ENCODE measurements at places on chromosomes 1 and 21.
A peak's percentile ranks its signal among the peaks of the same experiment; 100 is the strongest.

DNA sequence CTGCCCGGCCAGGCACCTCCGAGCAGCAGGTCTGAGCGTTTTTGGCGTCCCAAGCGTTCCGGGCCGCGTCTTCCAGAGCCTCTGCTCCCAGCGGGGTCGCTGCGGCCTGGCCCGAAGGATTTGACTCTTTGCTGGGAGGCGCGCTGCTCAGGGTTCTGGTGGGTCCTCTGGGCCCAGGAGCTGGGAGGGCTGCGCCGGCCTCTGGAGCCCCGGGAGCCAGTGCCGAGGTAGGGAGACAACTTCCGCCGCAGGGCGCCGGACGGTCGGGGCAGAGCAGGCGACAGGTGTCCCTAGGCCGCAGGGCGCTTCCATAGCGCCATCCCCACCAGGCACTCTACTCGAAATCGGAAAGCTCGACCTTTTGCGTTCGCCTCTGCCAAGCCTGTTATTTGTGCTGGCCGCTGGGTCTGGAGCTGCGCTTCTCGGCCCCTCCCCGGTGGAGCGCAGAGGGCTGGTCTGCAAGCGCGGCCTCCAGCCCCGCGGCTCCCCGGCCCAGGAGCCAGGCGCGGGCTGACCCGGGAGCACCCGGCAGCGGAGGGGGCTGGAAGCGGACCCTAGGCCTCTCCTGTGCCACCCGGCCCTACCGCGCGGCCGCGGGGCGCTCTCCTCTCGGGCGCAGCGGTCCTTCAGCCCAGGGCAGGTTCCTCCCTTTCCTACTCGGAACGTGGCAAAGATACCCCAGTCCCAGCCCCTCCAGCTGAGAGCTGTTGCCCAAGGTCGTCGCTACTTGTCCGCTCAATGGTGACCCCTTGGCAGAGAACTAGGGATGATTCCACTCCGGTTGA is 2.2 kb downstream of the SIM2 start:
- peaks cover 5% of the 10 kb centered on the region for H3K36me3 ChIP-seq
- H3K27ac ChIP-seq = no peak overlapping the region
- no peak overlapping the region for H3K4me3 ChIP-seq
- peaks cover 11% of the 10 kb centered on the region for H3K4me1 ChIP-seq
- no peak for DNase-seq

- peak overlapping the region; percentile 74 for H3K4me3 ChIP-seq
- no peak for DNase-seq
- peaks cover 69% of the 10 kb centered on the region for H3K4me1 ChIP-seq
- peaks cover 4% of the 10 kb centered on the region for H3K36me3 ChIP-seq
- peak overlapping the region; percentile 100 for H3K27ac ChIP-seq
- no peaks in the 10 kb centered on the region for H3K27me3 ChIP-seq
Observed at GRCh38 chr1:13728091-13728715, 28.2 kb downstream of the PRDM2 start.

- peak overlapping the region; percentile 36 for H3K4me3 ChIP-seq
- DNase-seq = peak; percentile 40
- H3K36me3 ChIP-seq = no peaks in the 10 kb centered on the region
- peaks cover 59% of the 10 kb centered on the region for H3K4me1 ChIP-seq
- peak overlapping the region; percentile 90 for H3K27ac ChIP-seq
Observed at GRCh38 chr1:203278082-203278884, 27.0 kb upstream of the BTG2 start.

DNA sequence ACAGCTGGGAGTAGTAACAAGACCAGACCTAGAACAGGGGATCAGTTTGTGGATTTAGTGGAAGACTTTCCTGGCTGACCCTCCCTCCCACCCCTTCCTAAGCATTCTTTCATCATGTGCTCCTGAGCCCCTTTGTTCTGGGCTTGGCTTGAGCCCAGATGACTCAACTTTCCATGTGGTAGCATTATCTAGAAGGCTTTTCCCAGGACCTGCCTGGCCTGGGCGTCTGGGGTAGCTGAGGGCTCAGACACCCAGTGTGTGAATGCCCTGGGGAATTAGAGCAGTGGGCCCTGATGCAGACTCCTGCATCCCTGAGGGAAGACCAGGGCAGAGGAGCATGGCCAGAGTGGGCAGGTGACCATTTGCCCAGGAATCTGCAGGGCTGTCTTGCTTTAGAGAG is 44.1 kb upstream of the TSPAN2 start:
- H3K27ac ChIP-seq = no peak overlapping the region
- DNase-seq = no peak
- H3K4me3 ChIP-seq = no peak overlapping the region
- H3K27me3 ChIP-seq = peaks cover 14% of the 10 kb centered on the region
- H3K4me1 ChIP-seq = no peaks in the 10 kb centered on the region
- no peaks in the 10 kb centered on the region for H3K36me3 ChIP-seq

DNA sequence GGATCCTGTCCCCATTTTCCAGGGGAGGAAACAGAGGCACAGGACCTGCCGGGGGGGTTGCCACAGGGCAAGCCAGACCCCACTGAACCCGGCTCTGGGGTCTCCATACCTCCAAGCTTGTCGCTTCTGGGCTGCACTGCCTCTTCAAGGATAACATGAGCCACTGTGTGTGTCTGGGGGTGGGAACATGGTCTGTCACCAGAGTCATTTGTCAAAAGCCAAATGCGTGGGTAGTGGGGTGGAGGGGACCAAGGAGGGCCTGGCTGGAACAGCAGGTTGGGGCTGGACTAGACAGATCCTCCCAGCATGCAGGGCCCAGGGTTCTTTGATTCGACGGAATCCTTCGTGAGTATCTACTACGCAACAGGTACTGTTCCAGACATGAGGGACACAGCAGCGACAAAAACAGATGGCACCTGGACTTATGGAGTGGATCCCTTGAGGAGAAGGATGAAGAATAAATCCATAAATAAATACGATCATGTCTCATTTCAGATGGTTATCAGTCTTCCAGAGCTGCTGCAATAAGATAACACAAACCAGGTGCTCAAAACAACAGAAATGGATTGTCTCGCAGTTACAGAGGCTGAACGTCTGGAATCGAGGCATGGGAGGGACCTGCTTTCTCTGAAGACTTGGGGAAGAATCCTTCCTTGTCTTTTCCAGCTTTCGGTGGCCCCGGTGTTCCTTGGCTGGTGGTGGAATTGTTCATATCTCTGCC is 28.7 kb downstream of the C1QB start:
- H3K4me3 ChIP-seq = no peak overlapping the region
- H3K27ac ChIP-seq = no peak overlapping the region
- no peak for DNase-seq
- no peaks in the 10 kb centered on the region for H3K36me3 ChIP-seq

DNA sequence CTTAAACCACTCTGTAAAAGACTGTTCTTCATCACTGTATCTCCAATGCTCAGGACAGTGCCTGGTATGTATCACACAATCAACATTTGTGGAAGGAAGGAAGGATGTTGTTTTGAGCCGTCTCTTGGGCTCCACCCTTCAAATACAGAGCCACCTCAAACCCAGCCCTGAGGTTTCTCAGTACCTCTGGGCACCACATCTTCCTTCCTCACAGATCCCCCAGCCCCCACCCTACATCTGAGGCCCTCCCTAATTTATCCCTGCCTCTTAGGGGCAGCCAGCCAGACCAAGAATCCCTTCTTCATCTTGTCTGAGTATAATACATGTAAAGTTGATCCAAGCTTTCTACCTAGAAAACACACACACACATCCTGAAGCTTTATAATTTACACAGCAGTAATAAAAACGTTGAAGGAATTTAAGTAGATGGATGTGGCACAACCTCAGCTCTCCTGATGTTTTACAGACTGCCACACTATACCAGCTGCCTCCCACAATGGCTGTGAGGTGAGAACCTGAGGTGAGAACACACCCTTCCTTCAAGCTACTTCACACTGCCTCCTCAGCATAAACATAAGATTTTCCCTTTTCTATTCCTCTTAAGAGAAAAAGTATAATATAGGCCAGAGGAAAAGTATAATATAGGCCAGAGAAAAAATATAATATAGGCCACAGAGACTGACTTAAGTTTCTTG is 48.5 kb downstream of the CDC7 start:
- H3K27me3 ChIP-seq = peaks cover 7% of the 10 kb centered on the region
- H3K27ac ChIP-seq = no peak overlapping the region
- H3K36me3 ChIP-seq = no peaks in the 10 kb centered on the region
- peaks cover 9% of the 10 kb centered on the region for H3K4me1 ChIP-seq

DNA sequence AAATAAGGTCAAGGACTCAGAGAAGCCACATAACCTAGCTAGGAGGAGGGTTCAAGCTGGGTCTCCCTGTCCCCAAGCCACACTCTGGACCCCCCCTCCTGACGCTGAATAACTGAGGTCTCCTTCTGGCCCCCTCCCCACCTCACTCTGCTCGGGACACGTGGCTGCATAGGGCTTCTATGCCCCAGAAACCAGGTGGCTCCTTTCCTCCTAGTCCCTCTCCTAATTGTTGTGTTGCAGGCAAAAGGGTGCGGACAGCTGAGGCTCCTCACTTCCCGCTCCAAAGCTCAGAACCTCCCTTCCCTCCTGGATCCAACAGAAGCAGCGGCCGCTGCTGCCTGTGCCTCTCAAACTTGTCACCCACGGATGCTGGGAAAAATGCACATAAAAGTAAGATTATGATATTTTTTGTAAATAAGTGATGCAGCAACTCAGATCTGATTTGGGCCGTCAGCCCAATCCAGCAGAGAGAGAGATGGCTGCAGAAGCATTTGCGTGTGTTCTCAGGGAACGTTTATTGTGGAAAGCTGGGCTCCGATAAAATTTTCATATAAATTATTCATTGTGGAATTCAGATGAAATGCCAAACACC is 40.8 kb upstream of the C1orf174 start:
- H3K27ac ChIP-seq = no peak overlapping the region
- DNase-seq = no peak
- H3K4me1 ChIP-seq = no peaks in the 10 kb centered on the region
- H3K27me3 ChIP-seq = peaks cover 10% of the 10 kb centered on the region
- no peak overlapping the region for H3K4me3 ChIP-seq

- DNase-seq = no peak
- no peaks in the 10 kb centered on the region for H3K4me1 ChIP-seq
- no peak overlapping the region for H3K27ac ChIP-seq
- no peak overlapping the region for H3K4me3 ChIP-seq
- no peaks in the 10 kb centered on the region for H3K36me3 ChIP-seq
Observed at GRCh38 chr1:3035563-3036446, 14.5 kb downstream of the ACTRT2 start.

DNA sequence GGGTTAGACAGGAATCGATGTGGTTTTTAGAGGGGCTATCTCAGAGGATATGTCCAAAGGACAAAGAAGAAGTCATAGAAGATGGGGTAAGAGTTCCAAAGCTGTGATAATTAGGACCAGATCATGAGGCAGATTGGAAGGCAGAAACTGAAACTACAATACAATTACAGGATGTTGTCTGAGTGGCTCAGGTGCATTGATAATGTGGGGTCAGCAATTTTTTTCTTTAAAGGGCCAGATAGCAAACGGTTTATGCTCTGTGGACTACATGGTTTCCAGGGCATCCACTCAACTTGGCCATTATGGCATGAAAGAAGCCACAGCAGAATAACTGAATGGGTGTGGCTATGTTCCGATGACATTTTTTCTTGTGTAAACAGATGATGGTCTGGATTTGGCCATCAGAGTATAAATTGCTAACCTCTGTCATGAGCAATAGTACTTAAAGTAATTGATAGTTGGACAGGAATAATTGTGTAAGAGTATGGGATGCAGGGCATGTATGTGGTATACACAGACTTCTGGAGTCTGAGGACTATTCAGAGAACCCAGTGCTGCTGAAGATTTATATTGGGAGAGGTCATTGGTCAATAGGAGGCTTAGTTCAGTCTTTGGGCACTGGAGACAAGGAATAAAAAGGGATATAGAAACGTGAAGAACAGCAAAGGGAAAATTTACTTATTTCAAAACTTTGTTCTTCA is 198.4 kb upstream of the ADGRL4 start:
- H3K27ac ChIP-seq = no peak overlapping the region
- no peak overlapping the region for H3K4me3 ChIP-seq
- no peak for DNase-seq
- H3K27me3 ChIP-seq = no peaks in the 10 kb centered on the region

DNA sequence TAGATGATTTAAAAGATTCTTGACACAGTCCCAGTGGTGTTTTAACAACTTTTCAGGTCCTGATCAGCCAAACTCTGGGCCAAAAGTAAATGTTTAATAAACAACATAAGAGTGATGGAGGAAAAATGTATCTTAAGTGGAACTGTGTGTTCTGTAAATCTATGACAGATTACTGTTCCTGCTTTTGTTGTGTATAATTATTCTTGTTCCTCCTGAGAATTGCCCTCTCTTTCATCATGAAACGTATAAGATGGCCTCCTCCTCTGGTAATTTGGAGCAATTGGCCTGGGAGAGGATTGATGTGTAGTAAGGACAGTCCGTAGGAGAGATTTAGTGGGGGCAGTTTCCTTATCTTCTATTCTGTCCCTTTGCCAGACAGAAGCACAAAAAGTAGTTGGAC is 34.5 kb downstream of the GALNT2 start:
- no peak for DNase-seq
- no peak overlapping the region for H3K27ac ChIP-seq
- H3K27me3 ChIP-seq = no peaks in the 10 kb centered on the region
- peaks cover 45% of the 10 kb centered on the region for H3K4me1 ChIP-seq
- H3K36me3 ChIP-seq = peaks cover 14% of the 10 kb centered on the region

GRCh38 chr21:37208741-37209225 is 58.4 kb downstream of the VPS26C start:
- H3K36me3 ChIP-seq = no peaks in the 10 kb centered on the region
- peaks cover 22% of the 10 kb centered on the region for H3K4me1 ChIP-seq
- H3K27ac ChIP-seq = peak overlapping the region; percentile 91
- H3K4me3 ChIP-seq = peak overlapping the region; percentile 85
- no peaks in the 10 kb centered on the region for H3K27me3 ChIP-seq
- DNase-seq = peak; percentile 47

GRCh38 chr1:15062479-15063099 is 91.0 kb upstream of the TMEM51 start:
- no peaks in the 10 kb centered on the region for H3K36me3 ChIP-seq
- H3K27me3 ChIP-seq = peaks cover 3% of the 10 kb centered on the region
- no peak overlapping the region for H3K4me3 ChIP-seq
- H3K4me1 ChIP-seq = no peaks in the 10 kb centered on the region
- no peak overlapping the region for H3K27ac ChIP-seq

DNA sequence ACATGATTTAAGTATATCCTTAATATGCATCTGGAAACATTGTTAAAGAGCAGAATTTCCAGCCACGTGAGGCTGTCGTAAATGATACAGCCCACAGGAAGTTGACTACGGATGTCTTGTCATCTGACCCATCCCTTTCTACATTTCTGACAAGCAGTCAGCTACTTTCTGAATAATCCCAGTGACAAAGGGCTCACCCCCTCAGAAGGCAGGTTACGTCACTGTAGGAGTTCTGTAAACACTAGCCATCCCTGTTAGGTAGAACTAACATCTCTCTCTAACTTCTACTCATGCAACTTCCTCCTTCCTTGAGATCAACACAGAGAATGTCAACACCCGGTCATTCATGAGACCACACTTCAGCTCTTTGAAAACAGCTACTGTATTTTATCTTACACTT is 259.2 kb downstream of the GREM2 start:
- H3K27ac ChIP-seq = no peak overlapping the region
- no peak overlapping the region for H3K4me3 ChIP-seq
- H3K36me3 ChIP-seq = no peaks in the 10 kb centered on the region
- H3K4me1 ChIP-seq = no peaks in the 10 kb centered on the region

DNA sequence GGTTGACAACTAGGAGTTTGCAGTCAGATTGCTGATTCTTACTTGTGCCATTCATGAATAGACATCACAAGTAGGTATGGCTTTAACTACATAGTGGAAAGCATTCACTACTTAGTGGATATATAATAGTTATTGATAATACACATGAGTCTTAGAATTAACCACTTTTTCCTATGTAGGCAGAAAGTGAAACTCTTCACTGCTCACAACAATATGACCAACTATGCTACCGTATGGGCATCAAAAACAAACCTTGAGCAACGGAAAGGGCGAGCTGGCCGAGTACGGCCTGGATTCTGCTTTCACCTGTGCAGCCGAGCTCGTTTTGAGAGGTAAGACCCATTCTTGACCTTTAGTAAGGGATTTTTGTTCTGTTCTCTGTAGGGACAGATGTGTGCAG is 38.7 kb downstream of the DHX9 start:
- no peak for DNase-seq
- H3K4me1 ChIP-seq = no peaks in the 10 kb centered on the region
- H3K36me3 ChIP-seq = peaks cover 60% of the 10 kb centered on the region
